ENCODE measurements at places on chromosomes 2 and 18. TPM values are rescaled to one million over a fixed set of nuclear protein-coding genes. Genes with fewer than 3 reads are reported as not detected.

GRCh38 chr2:146278881-146279280, 1565.9 kb upstream of the ACVR2A start:
- no peak for DNase-seq

DNA sequence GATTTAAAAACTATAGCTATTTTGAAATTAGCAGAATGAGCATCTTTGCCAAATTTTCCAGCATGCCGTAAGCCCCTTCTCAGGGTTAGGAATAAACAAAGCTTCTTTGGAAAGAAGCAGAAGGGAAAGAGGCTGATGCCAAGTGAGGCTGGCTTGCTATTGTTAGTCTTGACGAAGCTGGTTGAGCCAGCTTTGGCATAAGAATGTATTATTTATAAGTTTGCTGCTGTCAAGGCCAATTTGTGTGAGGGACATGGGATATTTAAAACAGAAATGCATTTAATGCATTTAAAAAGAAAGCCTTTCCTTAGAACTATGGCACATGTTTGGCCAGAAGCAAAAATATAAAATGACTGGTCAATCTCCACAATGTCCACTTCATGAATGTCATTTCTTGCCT, 52.5 kb upstream of the TTN start:
- DNase-seq, result peak; percentile 73

GRCh38 chr2:57432528-57432927, 614.1 kb upstream of the VRK2 start:
- DNase-seq, result no peak

DNA sequence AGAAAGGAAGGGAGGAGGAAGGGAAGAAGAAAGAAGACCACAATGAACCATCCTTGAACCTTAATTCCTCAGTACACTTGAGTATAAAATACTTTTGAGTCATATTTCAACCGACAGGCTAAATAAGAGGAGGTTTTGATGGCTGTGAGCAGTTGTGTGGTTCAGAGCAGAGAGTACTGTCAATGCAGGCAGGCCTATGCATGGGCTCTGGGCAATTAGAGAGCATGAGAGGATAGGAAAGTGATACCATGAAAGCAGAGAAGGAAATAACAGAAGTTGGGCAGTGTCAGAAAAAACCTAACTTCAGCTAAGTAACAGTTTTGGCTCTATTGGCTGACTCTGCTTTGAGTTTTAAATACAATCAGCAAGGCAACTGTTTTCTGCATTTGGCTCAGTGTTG, 123.6 kb upstream of the STK17B start:
- DNase-seq, result no peak

GRCh38 chr2:15591373-15591691, 336 bp upstream of the DDX1 start:
- DNase-seq, result no peak

DNA sequence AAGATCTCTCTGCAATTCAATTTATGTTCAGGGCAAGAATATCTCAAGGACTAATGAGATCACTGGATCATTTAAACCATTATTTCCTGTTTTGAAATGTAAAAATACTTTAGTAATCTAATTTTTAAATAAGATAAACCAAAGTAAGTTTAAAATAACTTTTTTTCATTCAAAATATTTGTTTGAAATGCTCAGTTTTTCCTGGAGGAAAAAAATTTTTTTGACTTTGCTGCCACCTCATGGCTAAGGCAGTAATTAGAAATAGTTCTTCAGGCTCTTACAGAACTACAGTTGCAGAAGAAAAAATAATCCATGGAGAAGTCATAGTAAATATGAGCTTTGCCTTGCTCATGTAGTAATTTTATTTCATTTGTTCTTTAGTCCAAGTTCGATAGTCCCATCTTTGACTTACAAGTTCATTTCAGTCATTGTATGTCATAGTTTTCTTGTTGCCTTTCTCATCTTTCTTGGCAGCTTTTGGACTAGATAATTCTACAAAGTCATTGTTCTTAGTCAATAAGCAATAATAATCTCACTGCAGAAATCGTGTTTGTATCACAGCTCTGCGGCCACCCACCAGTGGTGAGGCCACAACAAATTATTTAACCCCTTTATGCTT, 127.4 kb downstream of the DPP4 start:
- DNase-seq, result peak; percentile 64

GRCh38 chr2:108629417-108629816, 89.9 kb upstream of the RANBP2 start:
- DNase-seq, result no peak

GRCh38 chr2:169023161-169023560, 8.0 kb downstream of the ABCB11 start:
- DNase-seq, result no peak

GRCh38 chr2:184154438-184154837, 443.9 kb upstream of the ZNF804A start:
- no peak for DNase-seq

DNA sequence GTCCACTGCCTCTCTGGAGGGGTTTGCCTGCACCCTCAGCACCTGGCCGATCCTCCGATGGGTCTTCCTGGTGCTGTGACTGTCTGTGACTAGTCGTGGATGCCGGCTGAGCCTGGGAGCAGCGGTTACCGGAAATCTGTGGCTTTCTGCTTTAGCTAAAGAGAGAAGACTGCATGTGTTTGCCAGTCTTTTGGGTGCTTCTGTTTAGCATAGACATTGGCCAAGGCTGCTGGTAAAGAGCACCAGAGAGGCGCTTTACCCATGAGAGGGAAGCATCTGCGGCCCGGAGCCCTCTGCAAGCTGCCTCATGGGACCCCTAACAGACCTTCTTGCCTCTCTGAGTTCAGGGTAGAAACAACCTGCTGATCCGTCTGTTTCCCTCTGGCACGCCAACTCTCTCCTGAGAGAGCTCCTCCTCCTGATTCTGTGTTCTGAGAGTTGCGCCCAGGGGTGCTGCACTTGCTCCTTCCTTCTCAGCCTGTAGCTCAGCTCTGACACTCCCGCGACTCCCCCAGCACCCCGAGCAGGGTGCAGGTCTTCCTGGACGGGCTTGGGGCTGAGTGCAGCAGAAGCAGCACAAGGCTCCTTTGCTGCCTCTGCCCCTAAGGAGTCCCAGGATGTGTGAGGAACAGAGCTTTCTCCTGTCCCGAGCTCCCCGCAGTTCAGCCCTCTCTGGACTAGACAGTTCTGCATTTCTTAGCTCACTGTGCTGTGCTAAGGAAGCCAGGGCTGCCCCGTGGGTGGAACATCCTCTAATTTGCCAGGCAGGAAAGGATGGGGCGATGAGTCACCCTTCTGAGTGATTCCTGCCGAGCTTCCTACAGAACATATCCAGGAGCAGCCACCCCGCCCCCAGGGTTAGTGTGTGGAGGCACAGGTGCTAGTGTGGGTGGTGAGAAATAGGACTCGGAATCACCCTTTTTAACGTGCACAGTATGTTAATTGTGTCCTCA, 203.2 kb downstream of the SH3RF3 start:
- peak; percentile 84 for DNase-seq

GRCh38 chr2:98917031-98917471, 19.0 kb downstream of the CRACDL start:
- DNase-seq, result peak; percentile 51

- DNase-seq, result no peak
Measured at GRCh38 chr2:33023728-33024500, 77.2 kb downstream of the LTBP1 start.

- DNase-seq, result no peak
Measured at GRCh38 chr2:219245899-219246230, 586 bp downstream of the STK16 start.

DNA sequence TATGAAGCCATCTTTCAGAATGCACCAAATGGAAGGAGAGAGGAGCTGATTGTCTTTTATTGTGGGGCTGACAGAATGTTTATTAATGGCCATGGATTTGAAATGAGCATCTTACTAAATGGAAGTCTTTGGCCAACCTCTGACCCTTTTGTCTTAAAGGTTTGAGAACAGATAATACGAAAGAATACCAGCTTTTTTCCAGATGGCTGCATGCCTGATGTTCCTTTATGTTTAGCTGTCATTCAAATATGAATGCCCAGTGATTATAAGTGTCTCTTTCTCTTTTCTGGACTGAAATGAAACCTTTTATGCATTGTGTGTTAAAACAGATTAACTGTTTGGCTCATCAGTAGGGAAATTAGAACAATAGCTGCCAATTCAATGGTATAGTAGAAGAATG, 46.0 kb downstream of the PARD3B start:
- DNase-seq, result no peak

DNA sequence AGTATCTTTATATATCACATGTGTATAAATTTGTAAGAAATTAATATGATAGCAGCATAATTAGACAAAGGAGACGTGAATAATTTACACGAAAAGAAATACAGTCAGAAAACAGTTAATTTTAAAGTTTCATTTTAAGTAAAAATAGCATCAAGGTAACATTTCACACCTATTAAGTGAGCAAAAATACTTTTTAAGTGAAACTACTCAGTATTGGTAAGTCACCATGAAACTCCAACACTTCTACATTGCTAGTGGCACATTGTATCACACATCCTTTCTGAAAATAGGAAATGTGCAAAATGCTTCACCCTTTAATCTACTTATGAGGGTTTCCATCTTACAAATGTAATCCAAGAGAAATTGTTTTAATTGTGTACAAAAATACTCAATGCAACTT, 287.9 kb upstream of the EPAS1 start:
- DNase-seq, result no peak

DNA sequence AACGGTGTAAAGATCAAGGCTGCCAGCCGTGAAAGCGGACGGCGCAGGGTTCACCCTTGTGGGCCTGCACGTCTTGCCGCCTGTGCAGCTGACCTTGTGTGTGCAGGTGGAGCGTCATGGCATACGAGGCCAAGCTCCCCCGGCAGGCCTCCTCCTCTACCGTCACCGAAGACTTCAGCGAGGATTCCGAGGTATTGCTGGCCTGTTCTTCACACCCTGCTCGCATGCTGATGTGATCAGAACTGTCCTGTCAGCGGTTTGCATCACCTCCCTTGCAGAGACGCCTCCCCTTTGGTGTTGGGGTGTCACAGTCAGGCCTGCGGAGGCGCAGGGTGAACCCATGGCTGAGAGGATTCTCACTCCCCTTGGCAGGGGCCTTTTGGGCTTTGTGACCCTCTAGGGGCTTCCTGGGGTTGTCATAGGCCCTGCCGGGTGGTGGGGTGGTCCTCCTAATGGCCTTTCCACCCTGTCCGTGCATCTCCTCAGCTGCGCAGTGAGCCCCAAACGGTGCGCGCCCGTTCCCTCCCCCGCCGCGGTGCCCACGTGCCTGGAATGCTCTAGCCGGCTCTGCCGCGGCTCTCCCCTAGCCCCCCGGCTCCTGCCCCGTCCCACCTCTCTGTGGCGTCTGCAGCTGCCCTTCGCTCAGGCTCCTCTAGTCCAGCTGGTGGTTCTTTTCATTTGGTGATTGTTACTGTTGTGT, 92.5 kb downstream of the DGKD start:
- DNase-seq, result no peak

FHOD3 gene
- 27.7 TPM for total RNA-seq

STAT4 gene
- total RNA-seq, result 1.6 TPM

SNORC gene
- 0.80 TPM for total RNA-seq

RAB17 gene
- total RNA-seq, result 0.93 TPM

KIF1A gene
- total RNA-seq, result 7.3 TPM
